ENCODE measurements at places on chromosomes 7 and 10. TPM values are rescaled to one million over a fixed set of nuclear protein-coding genes. Genes with fewer than 3 reads are reported as not detected.

RINT1 gene
- 9.6 TPM for total RNA-seq

OGDHL gene
- total RNA-seq = 0.99 TPM

ATOH7 gene
- not detected for total RNA-seq

SSMEM1 gene
- not detected for total RNA-seq

FBXO24 gene
- total RNA-seq = 0.09 TPM

RBP3 gene
- not detected for total RNA-seq

HEPACAM2 gene
- total RNA-seq = not detected

ADCYAP1R1 gene
- under 0.01 TPM for total RNA-seq

PRKG1 gene
- 3.9 TPM for total RNA-seq

CPN1 gene
- not detected for total RNA-seq

ADIRF gene
- 21.6 TPM for total RNA-seq

FERD3L gene
- total RNA-seq = not detected

ADRA2A gene
- total RNA-seq = 0.18 TPM

STOX1 gene
- total RNA-seq = 0.09 TPM

MYPN gene
- total RNA-seq = under 0.01 TPM

SKIDA1 gene
- total RNA-seq = 0.36 TPM

PRRT4 gene
- total RNA-seq = not detected

ADD3 gene
- total RNA-seq = 24.3 TPM

VGF gene
- total RNA-seq = under 0.01 TPM

TBC1D12 gene
- total RNA-seq = 12.0 TPM

SPDYE9 gene
- total RNA-seq = not detected

NFKB2 gene
- 29.5 TPM for total RNA-seq

Data from endothelial cell of coronary artery (primary cell).